Kasumi-1 (cell line): ENCODE measurements at places on chromosomes 3 and 15.

DNA sequence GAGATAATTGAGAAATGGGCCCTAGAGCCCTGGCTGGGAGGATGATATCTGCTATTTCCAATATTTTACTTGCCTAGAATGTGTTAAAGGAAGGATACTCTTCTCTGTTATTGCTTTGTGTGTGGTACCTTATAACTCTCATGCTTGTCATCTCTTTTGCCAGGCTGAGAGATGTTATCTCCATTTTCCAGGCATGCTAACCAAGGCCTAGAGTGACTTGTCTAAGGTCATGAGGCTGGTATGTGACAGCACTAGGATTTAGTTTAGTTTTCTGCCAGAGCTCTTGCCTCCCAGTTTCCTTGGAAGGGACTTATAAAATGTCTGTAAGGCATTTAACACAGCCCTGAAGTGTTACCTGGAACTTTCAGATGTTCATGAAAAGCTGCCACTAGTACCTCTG, 1.4 kb downstream of the CLK3 start:
- no peak for DNase-seq

DNA sequence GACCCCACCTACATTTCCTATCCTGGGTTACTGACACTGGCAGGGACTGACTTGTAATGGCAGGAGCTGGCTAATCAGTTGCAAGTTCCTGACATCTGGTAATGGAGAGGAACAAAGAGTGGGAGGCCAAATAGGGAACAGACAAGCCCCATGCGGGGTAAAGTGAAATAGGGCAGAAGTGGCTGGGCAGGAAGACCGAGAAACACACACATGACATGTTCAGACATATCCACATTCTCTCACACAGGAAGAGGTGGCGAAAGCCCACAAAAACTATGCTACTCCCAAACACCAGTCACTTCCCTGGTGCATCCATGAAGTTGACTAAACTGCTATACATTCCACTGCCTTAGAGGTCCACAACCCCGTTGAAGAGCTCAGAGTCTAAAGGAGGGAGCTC, 394.1 kb upstream of the TBL1XR1 start:
- peak; percentile 94 for DNase-seq

- no peak for DNase-seq
These were observed 85.8 kb downstream of the GREM1 start for GRCh38 chr15:32803631-32804030.

GRCh38 chr3:48685603-48686511, at the start of gene NCKIPSD:
Gene NCKIPSD, minus strand, starts transcription at chr3:48685915. Its CDS starts 108 bp downstream, at chr3:48685807.
- peak; percentile 75 for DNase-seq

DNA sequence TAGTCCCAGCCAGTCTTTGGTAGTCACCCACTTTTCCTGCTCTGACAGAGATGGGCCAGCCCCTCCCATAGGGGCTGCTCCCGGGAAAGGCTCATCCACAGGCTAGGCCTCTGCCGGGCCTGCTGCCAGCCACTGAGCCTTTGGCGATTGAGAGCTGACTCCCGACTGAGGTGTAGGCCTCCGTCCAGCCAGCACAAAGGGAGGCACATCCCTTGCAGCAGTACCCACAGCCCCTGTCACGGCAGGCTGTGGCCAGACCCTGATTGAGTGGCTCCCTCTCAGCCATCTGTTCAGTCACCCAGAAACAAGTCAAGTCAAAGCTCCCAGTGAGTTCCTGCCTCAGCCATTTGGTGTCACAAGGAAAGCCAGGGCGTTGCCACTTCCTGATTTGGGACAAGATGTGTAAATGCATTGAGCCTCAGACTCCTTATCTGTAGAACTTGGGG, 6.2 kb upstream of the PAK6 start:
- DNase-seq = no peak

DNA sequence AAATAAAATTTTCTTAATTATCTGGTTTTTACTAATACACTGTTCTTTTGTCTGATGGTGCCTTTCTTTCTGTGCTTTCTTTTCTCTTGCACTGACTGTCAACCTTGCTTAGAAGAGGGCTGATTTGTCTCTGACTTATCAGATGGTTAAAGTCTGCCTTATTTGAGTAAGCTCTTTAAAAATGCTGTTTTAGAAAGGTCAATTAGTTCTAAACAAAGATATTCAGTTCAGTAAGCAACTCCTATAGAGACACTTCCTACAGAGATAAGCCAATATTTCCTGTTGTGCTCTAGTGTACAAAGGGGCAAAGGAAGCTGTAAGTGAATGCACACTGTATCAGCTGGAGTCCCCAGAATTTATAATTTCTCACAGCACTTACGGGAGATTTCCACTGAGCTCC, 153.4 kb upstream of the TSPAN3 start:
- peak; percentile 8 for DNase-seq

DNA sequence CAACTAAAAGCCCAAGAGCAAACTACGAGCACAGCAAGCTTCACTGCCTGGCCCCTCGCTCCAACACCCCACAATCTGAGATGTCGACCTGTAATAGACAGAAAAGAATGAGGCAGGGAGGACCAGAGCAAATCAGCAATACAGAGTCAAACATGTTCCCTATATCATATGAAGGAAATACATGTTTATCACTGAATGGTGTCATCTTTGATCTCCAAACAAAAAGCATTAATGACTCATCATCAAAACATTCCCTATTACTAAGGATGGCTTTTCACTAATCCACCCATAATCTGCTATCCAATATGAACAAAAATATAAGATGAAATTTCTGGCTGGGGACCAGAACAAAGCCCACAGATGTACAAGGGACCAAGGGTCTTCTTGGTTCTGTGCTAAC, 34.7 kb downstream of the MYO5A start:
- no peak for DNase-seq

DNA sequence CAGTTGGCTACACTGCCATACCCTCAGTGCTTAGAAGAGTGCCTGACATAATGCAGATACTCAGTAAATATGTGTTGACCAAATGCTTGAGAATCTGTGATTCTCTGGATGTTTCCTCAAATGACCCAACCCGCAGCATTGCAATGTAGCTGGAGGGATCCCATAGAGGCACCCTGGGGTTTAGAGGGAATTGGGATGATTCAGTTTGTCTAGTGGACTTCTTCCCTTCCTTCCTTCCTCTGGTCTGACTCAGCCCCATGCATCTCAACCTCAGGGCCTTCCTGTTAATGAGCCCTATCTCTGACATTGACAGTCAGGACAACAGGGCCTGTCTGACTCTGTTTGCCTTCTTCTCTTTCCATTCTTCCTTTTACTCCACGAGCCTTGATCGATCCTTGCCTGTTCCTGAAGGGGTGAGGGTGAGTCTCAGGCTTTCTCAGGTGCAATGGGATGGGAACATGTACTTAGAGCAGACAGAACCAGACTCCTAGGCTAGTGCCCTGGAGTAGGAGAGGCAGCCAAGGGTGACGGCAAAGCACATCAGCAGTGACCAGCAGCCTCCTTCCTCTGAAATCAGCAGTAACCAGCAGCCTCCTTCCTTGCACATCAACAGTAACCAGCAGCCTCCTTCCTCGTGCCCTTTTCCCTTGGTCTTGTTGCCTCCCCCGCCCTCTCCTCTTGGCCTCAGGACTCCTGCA, 78.2 kb downstream of the DGKG start:
- no peak for DNase-seq

- no peak for DNase-seq
These were observed 1094.9 kb upstream of the EPHA6 start for GRCh38 chr3:95719481-95719880.

DNA sequence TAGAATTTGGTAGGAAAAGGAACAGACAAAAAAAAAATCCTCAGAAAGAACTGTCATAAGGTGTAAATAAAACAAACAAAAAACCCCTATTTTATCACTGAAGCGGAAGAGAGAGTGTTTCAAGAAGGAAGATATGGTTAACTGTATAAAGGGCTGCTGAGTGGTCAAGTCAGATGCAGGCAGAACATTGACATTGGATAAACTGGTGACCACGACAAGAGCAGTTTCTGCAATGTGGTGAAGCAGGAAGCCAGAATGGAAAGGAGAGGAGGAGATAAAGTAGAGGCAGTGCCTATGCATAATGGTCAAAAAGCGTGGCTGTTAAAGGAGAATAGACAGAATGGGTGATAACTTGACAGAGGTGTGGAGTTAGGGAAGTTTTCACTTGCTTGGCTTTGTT, 75.3 kb downstream of the CYP19A1 start:
- DNase-seq = no peak

DNA sequence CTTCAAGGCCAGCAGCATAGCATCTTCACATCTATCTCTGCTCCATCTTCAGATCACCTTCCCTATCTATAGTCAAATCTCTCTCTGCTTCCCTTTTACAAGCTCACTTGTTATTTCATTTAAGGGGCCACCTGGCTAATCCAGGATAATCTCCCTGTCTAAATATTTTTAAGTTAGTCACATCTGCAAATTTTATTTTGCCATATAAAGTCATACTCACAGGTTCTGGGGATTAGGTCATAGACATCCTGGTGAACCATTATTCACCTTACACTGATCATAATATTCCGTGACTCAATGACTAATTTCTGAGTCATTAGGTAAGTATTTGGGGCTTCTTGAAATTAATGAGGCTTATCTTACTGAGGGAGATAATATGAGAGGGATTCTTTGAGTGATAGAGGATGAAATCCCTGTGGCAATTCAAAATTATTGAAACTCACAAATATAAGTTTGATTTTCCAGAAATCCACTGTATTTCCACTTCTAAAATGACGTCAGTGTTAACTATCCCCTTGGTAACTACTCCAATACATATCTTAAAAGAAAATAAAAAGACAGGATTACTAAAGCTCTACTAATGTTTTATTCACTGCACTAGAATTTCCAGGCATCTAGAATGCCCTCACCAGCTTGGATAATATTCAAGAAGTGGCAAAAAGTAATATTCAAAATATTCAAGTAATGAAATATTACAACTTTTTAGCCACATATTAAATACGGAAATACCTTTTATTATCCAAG, 93.7 kb upstream of the RBMS3 start:
- no peak for DNase-seq

GRCh38 chr3:160446522-160447056, 3.0 kb downstream of the TRIM59 start:
- no peak for DNase-seq

DNA sequence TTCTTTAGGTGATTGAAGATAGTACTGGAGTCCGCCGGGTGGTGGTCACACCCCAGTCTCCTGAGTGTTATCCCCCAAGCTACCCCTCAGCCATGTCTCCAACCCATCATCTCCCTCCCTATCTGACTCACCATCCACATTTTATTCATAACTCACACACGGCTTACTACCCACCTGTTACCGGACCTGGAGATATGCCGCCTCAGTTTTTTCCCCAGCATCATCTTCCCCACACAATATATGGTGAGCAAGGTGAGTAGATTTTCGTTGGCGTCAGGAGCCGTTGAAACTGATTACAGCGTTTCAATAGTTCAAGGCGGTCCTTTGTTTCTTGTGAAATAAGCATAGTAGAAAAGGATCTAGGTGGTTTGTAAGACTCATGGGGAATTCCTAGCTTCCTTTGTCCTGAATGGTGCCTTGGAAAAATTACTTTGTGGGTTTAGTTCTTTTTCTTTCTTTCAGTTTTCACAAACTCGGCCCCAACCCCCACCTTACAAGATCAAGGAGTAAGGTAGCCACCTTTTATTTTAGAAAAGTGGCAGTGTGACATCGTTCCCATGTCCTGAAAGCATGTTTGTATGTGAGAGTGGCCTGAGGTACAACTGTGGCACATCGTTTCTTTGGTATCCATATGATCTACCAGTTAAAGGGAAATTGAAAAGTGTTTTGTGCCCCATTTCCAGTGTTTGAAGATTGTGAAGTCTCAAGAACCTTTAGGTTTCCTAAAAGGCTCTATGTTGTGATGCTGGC, 200.6 kb downstream of the GHSR start:
- DNase-seq = no peak

GRCh38 chr3:122929188-122930062, 98.1 kb downstream of the SEMA5B start:
- no peak for DNase-seq

GRCh38 chr15:73944161-73945129, 18.2 kb downstream of the LOXL1 start:
- no peak for DNase-seq

GRCh38 chr3:159322322-159322939, 520.6 kb downstream of the MFSD1 start:
- DNase-seq = no peak

DNA sequence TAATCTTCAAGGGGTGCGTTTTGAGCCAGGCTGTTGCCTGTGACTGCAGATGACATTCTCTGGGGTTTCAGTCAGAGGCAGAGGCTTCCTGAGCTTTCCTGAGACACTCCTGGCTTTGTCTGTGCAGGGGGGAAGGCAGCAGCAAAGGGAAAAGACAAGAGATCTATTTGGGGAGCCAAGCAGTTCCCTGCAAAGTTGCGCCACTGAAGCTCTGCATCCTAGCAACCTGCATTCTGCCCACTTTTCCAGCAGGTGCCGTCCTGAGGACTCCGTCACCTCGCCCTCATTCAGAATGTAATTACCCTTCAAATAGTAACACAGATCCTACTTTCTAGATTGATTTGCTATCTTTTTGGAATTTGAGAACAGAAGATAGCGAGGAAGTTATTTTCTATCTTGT, 1.9 kb upstream of the TMEM158 start:
- DNase-seq = no peak

GRCh38 chr3:13140596-13140995, 67.4 kb upstream of the IQSEC1 start:
- no peak for DNase-seq

- no peak for DNase-seq
These were observed 638.2 kb upstream of the NAALADL2 start for GRCh38 chr3:174220775-174221554.

DNA sequence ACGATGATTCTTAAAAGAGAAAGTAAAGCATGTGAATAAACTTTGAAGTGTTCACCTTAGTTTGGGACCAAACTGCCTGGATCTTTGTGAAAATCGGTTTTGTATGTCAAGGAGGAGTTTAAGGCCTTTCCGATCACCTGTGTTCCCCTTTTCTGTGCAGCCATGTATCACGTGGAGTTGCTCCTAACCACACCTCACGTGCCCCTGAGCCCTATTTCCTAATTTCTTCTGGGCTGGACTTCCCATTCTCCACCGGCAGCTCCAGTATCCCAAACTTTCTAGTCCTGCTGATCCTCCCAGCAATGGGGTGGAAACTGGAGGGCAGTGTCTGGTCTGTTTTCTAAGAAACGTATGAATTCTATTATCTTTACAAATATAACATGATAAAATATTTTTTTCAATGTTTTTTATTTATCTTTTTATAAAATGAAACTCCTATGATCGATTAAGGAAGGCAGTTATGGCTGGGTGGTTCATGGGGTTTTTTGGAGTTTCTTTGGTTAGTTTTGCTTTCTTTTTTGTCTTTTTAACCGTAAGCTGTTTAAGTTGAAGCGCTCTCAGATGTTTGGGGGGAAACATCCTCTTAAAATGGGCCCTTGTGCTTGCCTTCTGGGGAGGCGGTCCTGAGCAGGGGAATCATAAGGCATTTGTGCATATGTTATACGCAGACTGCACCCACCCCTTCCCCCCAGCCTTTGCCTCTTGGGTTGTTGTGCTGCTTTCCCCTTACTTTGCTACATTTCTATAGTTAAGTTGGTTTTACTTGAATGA, 43.6 kb upstream of the WWTR1 start:
- DNase-seq = no peak
